ENCODE measurements at places on chromosomes 12 and 14.

- DNase-seq, result no peak
Measured at GRCh38 chr12:116664085-116664484, 73.8 kb downstream of the SPRING1 start.

DNA sequence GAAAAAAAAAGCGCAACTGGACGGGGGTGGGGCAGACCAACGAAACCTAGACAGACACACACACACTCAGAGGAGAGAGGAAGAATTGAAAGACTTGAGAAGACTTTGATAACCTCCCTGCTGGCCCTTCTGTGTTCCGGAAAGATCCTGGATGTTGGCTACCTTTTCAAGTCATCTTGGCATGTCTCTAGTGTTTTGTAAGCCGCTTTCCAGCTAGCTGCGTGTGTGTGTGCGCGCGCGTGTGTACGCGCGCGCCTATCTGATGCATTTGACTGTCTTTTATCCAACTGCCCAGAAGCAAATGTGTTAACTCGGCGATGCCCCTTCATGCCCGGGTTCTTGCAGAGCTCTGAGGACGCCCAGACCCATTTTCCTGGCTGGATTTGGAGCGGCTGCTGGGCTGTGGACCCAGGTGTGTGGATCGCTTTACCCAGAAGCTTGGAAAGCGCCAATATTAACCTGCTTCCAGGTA is 664 bp downstream of the LRFN5 start:
- DNase-seq, result peak; percentile 57

DNA sequence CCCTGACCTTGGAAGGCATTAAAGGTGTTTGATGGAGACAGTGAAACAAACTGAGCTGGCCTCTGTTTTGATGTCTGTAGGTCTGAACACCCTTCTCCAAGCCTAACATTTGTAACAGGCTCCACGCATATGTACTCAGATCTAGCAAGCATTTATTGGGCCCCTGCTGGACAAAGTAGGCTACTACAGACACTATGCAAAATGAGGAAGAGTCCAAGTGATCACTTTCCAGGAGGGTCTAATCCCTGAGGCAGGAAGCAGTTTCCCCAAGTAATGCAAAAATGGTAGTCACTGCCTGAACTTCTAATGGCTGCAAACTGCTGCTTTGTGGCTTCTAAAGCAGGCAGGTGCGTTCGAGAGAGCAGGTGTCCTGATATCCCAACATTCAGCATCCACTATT is 405.8 kb downstream of the MED13L start:
- DNase-seq, result peak; percentile 88

DNA sequence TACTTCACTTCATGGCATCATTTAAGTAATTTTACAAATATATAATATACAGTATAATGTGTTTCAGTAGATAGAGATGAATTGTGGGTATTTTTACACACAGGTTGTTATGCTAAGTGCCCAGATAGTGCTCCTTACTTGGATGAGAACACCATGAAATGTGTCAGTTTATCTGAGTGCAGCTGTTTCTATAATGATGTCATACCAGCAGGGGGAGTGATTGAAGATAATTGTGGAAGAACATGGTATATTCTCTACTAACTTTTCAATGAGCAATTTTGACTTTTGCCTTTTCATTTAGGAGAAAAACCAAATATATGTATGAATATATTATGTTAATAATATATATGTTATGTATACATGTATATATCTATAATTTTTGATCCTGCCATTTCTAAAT is 221.6 kb downstream of the LRRK2 start:
- peak; percentile 57 for DNase-seq

GRCh38 chr12:47388712-47389111 is 309.0 kb upstream of the AMIGO2 start:
- no peak for DNase-seq

- peak; percentile 25 for DNase-seq
Measured at GRCh38 chr12:2804393-2805142, 7.9 kb upstream of the ITFG2 start.

DNA sequence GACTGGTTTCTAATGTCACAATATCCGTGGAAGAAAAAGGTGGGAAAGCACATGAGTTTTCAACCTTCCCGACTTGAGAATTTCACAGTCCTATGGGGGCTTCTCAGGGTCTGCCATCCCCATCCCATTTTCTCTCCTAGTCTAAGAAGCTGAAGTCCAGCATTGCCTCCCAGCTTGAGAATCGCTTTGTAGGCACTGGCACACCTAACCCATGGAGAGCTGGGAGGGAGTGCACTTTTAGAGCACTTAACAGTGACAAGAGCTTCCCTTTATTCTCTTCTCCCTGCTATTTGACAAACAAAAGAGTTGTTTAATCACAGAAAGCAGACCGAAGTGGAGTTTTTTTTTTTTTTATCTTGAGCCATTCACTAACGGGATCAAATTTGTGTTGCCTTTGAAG is 22.8 kb upstream of the SRRM4 start:
- DNase-seq, result no peak

GRCh38 chr12:62703011-62703380 is 232.0 kb downstream of the PPM1H start:
- DNase-seq, result no peak

DNA sequence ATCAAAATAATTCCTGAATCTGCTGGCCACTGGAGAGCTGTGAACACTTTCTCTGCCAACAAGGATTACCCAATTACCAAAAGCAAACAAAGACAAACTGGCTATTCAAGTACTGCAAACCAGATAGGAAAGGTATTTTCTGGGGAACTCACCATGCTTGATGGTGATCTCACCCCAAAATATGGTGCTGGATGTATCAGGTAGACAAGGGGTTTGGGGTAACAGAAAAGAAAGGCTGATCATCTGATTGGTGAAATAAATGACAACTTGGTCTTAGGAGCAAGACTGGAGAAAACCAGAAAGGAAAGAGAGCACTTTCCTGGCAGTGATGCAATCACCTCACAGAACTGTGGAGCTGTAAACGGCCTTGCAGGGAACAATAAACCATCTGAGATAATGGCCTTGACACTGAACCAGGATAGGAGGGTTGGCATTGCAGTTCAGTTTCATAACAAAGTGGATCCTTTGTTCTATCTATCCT is 31.0 kb upstream of the NPFF start:
- no peak for DNase-seq

DNA sequence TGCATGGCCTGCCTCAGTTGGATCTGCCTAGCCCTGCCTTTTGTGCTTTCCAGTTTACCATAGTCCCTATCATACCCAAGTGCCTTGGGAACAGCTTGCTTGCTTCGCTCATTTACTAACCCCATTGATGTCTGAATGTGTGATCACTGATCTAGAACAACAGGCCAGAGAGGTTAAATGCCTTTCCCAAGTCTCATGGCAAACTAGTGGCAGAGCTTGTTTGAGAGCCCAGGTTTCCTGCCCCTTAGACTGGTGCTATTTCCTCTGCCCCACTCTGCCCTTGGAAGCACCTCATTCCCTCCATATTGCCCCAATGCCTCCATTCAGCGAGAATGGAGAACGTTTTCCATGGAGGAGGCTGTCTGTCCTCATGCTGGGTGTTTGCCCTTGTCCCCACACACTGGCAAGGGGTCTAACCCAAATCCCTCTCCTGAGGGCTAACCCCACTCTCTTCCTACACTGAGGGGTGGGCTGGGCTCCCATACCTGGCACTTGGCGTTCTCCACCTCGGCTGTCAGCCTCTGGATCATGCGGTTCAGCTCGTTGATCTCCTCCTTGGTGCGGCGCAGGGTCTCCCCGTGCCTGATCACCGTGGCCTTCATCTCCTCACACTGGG is 19.8 kb downstream of the KRT7 start:
- DNase-seq, result no peak

DNA sequence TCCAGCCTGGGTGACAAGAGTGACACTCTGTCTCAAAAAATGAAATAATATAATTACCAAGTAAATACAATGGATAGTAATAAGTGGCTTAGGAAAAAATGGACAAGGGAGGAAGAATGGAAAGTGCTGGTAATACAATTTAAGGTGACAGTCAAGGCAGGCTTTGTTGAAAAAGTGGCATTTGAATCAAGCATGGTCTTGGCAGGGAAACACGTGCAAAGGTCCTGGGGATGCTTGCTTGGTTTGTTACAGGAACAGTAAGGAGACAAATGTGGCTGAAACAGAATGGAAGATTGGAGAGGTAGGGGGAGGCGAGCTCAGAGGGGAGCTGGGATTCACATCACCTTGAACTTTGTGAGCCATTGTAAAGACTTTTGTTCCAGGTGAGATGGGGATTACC is 153.2 kb downstream of the TMEM132C start:
- DNase-seq, result no peak

GRCh38 chr14:72962829-72963312 is 36.6 kb downstream of the DCAF4 start:
- peak; percentile 90 for DNase-seq

Measured in NCI-H82 (cell line).